ENCODE measurements at places on chromosomes 1 and 21. TPM values are rescaled to one million over a fixed set of nuclear protein-coding genes. Genes with fewer than 3 reads are reported as not detected.

- DNase-seq: no peak
Observed at GRCh38 chr1:13628711-13629110, 45.1 kb downstream of the PDPN start.

GRCh38 chr1:58687516-58687915, 12.3 kb downstream of the MYSM1 start:
- no peak for DNase-seq

Gene IL20
- not detected for total RNA-seq

Gene MTF2
- 33.3 TPM for total RNA-seq

DNA sequence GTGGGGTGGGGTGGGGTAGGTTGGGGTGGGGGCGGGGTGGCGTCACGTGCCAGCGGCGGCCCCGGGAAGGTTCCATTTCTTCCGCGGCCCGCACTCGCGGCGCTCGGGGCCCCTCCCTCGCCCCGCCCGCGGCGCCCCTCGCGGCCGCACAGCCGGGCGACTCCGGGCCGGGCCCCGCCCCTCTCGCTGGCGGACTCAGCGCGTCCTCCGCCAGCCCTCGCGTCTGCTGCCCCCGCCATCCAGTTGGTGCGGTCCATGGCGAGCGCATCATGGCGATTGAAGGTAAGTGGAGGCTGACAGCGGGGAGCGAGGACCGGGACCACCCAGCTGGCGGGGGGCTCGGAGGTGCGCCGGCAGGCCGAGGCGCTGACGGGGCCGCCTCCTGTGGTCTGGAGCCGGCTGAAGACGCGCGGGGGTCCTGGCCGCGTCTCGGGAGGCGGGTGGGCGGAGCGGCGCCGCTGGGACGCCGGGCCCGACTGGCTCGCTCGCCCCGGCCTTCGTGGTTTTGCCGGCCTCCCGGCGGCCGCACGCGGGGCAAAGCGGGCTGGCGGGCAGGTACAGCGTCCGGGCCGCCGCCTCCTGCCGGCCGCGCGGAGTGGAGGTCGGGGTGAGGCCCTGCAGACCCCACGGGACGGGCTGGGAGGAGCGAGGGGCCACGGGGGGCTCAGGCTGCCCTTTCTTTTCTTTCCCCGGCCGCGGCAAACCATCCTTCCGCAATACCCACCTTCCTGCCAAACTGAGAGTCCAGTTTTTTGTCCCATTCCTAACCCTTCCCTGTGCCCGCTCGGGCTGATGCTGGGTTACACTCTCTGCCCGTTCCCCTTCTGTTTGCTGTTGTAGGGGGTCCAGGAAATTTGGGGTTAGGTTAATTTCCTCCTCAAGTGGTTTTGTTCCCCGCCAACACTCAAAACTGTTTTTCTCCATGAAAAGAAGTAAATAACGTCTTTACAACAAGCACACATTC, at the start of gene SYT14:
TSS of gene SYT14 (plus strand) at position 222 of the 964 bp plus-strand sequence. CDS start at position 270, 48 bp downstream.
- peak; percentile 25 for DNase-seq

DNA sequence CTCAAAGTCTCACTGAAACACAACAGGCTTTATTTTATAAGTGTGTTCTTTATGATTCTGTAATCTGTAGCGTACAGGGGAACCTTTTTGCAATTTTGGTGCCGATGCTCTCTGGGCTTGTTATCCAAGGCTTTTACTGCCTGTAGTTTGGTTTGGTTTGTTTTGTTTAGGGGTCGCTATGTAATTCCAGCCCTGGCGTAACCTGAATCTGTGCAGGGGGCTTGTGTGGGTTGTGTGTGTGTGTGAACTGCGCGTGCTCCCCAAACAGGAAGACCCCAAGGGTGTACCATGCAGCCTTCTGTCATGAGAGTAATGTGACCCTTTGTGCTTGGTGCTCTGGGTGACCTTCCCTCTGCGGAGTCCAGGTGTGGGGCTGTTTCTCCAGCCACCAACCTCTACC, 92.1 kb upstream of the CLDN14 start:
- no peak for DNase-seq

Gene SRGAP2
- 33.3 TPM for total RNA-seq

DNA sequence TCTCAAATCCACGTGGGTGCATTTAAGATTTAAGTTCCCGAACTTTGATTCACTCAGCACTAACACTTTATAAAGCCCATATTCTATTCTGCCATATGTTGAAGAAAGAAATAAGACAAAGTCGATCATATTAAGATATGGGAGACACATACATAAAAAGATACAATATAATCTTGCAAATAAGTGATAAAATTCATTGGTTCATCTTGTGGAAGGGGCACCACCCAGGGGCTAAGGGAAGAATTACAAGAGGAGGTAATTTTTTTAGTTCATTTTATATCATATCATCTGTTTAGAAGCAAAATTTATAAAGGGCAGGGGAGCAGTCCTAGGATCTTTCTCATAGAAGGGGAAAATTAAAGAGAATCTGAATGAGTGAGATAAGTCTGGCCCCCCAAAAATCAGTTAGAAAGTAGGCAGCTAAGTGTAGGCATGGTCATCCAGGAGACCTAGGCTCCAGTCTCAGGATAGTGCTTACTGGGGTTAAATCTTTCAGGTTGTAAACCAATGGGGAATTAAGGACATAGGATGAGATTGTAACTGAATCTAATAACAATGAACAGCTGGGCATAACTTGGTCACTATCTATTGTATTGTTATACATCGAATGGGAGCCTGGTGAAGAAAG, 124.2 kb upstream of the L1TD1 start:
- DNase-seq: peak; percentile 13

DNA sequence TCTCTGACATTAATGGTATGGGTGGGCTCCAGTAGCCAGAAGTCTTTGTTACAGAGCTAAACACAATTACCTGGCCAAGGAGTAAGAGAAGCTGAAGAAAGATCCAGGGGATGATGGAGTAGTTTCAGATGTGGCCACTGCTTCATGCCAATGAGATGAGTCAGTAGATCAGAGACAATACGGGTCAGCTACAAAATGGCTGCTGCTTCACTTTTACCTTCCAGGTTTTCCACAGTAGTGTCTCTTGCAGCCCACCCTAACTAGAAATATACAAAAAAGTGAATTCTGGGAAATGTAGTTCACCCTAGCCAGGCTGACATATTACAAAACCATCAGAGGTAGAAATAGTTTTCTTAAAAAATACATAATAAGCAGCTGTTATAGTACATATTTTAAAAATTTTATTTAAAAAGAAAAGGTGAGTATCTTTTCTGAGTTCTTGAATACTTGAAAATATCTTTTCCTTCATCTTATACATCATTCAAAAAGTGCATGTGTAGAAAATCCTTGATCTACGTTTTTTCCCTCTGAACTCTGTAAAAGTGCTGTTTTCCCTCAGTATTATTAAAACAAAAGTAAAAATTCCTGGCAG, 36.1 kb downstream of the LRIF1 start:
- DNase-seq: peak; percentile 1

DNA sequence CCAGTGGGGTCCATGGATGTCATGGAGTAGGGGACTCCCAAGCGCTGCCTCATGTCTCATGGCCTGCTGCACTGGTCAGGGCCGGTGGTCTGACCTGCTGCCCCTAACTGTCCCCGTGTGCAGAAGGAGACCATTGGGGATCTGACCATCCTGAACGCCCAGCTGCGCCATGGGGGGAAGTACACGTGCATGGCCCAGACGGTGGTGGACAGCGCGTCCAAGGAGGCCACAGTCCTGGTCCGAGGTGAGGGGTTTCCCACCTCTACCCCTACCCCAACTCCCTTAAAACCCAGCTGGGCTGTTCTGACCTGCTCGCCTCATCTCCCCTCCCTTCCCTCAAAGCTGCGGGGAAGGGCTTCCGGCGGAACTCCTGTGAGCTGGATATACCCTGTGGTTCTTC, 18.6 kb downstream of the TMEM81 start:
- DNase-seq: no peak

Gene HNRNPU
- total RNA-seq: 151 TPM

Gene OR2G6
- not detected for total RNA-seq

- DNase-seq: no peak
Observed at GRCh38 chr21:41802684-41803083, 35.8 kb upstream of the RIPK4 start.

- DNase-seq: no peak
Observed at GRCh38 chr1:43324810-43325209, 12.8 kb upstream of the MPL start.

Gene DTL
- total RNA-seq: 19.9 TPM

Gene HJV
- total RNA-seq: not detected

DNA sequence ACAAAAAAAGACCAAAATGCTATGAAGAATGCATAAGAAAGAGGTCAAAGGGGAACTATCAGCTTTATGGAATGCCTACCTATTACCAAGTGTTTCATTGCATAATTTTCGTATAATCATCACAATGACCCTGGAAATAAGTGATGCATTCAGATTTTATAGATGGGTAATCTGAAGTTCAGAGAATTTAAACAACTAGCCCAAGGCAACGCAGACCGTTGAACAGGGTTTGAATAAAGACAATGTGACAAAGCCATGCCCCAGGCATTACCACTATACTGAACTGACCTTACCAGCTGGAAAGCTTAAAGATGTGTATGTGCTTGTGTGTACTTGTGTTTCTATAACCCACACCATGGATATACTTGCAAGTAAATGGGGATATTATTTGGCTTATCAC, 827.6 kb upstream of the ADGRL2 start:
- no peak for DNase-seq

- DNase-seq: no peak
Observed at GRCh38 chr1:17839641-17840196, 84.6 kb downstream of the ACTL8 start.

- peak; percentile 35 for DNase-seq
Observed at GRCh38 chr1:50644447-50645105, 221.3 kb upstream of the DMRTA2 start.

DNA sequence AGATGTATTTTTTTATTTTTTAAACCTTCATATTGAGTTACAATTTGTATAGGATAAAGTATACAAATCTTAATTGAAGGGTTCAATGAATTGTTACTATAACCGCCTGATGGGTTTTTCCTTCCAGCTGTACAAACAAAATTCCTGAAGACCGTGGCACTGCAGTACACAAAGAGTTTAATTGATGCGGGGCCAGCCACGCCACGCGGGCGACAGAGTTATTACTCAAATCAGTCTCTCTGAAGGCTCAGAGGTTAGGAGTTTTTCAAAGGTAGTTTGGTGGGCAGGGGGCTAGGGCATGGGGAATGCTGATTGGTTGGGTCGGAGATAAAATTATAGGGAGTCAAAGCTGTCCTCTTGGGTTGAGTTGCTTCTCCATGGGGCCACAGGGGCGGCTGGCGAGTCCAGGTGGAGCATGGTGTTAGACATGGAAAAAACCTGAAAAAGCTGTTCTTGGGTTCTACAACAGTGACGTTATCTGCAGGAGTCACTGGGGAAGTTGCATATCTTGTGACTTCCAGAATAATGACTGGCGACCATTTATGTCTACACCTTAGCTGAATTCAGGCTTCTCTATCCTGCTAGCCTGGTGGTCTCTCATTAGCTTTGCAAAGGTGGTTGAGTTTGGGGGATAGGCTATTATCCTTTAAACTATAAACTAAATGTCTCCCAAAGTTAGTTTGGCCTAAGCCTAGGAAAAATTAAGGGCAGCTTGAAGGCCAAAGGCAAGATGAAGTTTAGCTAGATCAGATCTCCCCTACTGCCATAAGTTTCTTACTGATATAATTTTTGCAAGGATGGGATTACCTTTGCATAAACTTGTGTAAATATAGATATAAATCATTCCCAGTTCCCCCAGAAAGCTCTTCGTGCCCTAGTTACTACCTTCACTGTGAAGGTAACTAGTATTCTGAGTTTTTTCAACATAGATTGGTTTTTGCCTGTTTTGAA, 13.0 kb upstream of the TMEM9 start:
- DNase-seq: no peak

GRCh38 chr1:1371746-1372711, 3.0 kb downstream of the AURKAIP1 start:
- DNase-seq: peak; percentile 38

- DNase-seq: no peak
Observed at GRCh38 chr1:205102404-205102803, 18.1 kb upstream of the TMEM81 start.

Gene RPE65
- total RNA-seq: under 0.01 TPM

Gene OR2T11
- total RNA-seq: not detected

Gene S100A12
- not detected for total RNA-seq

DNA sequence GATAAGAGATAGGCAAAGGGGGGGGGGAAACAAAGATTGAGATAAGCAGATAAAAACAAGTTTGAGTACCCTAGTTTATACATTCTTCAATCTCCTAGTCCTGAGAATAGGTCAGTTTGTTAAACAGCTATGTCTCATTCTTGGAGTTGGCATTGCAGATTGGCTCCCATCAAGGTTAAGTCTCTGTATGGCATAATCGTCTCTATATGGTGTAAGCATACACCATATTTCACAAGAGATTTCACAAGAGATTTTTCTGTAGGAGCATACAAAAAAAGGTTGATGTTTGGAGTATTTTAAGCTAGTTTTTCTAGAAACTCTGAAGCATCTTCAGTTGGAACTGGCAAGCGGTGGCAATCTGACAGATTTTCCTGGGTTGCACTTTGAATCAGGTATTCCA, 35.8 kb downstream of the NCAM2 start:
- no peak for DNase-seq

GRCh38 chr1:56983484-56983883, 17.7 kb upstream of the C8B start:
- DNase-seq: no peak

DNA sequence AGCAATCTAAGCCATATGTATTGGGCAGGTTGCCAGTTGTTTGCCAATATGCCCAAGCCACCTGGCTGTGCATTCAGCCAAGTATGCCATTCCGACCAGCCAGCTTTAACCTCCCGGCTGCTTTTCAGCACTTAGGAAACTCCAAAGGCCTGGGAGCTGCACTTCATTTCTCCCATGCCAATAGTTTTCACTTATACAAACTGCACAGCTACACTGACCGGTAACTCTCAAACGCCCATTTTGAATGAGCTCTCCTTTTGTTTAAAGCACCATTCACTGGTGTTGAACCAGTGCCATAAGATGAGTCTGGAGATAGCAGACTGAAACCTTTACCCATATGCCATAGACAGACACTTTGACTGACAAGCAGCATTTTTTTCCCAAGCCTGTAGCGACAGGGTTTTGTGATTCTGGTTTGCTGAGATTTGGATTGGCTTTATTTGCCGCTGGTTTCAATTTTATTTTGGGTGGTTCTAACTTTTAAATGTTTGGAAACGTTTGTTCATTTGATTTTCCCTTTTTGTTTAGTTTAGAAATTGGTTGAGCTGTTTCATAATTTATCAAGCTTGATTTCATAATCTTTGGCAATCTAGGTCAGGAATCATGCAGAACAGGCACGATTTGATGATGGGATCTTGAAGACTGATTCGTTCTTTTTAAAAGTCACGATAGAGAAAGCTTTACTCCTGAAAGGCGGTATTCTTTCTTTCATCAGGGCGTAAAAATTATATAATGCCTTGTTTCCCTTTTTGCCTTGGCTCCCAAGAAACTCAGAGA, 144.6 kb downstream of the NFIA start:
- DNase-seq: no peak

- DNase-seq: no peak
Observed at GRCh38 chr1:95229037-95229436, 5.0 kb upstream of the RWDD3 start.

Gene GCSAML
- not detected for total RNA-seq

GRCh38 chr1:244163861-244164510, 112.9 kb downstream of the ZBTB18 start:
- peak; percentile 98 for DNase-seq

DNA sequence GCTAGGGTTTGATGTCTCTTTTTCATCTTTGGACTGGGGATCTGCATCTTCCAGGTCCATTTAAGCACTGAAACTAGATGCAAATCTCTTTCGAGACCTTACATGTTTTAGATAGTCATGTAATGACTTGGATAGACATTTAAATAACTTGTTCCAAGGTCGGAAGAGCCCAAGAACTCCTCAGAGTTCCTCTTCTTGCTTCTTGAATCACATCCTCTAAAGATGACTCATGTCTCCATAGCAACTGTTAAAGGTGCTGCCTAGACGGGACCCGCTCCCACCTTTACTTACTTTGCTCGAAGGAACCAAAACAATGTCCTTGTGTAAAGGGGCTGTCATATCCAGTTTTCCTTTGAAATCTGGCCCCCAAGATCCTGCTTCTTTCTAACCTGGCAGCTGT, 130.0 kb downstream of the EDEM3 start:
- DNase-seq: peak; percentile 29

All from IMR-90 (cell line).